ENCODE measurements at places on chromosomes 4 and X.

GRCh38 chr4:65971686-65972085, 301.4 kb upstream of the EPHA5 start:
- no peak for DNase-seq

DNA sequence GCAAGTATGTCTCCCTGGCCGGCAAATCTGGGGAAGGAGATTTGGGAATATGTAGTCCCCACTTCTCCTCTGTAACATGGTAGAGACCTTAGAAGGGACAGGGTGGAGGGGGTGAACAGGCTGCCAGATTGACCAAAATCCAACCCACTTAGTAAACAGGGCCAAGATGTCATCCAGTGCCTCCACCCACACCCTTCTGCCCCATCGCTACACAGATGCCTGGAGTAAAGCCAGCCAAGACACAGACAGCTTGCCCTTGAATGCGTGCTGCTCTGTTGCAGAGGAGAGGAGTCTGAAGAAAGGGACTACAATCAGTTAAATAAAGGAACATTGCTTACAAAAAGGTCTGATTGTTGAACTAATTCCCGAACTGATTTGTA, 160.1 kb upstream of the LDB2 start:
- peak; percentile 77 for DNase-seq

GRCh38 chr4:55005910-55006309, 119.5 kb downstream of the KDR start:
- no peak for DNase-seq

GRCh38 chr4:110808351-110808878, 185.5 kb upstream of the PITX2 start:
- DNase-seq = no peak

DNA sequence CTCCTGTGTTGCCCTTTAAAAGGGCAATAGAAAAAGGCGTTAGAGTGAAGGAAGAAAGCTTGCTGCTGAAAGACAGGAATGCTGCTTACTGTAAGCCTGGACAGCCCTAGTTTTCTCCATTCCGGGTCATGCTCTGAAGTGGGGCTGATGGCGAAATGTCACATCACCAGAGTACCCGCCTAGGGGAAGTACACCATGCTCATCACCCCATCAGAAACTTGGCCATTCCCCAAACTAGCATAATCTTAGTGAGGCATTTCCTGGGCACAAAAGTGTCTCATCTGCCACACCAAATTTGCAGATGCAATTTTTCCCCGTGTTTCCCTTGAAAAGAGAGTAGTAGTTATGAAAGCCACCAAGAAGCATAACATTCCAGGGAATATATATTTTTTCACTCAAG, 47.8 kb upstream of the CAMK2D start:
- no peak for DNase-seq

DNA sequence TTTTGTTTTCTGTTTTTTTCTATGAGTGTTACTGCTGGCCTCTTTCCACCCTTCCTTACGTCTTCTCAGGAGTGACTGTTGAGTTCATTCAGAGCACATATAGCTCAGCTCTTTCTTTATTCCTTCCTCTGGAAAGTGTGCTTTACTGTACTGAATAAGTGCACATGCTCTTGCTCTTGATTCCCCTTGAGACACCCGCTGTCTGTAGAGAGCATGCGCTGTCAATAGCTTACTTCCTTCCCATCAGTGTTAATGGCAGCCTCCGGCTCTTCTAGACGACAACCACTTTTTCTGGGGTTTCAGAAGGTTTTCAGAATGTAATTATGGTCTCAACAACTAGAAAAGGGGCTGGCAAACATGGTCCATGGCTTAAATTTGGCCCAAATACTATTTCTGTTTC, 504.9 kb downstream of the C4orf33 start:
- DNase-seq = no peak

- no peak for DNase-seq
Measured at GRCh38 chr4:10977534-10977933, 293.0 kb upstream of the CLNK start.

GRCh38 chrX:110042496-110042895, 39.6 kb downstream of the TMEM164 start:
- DNase-seq = no peak

DNA sequence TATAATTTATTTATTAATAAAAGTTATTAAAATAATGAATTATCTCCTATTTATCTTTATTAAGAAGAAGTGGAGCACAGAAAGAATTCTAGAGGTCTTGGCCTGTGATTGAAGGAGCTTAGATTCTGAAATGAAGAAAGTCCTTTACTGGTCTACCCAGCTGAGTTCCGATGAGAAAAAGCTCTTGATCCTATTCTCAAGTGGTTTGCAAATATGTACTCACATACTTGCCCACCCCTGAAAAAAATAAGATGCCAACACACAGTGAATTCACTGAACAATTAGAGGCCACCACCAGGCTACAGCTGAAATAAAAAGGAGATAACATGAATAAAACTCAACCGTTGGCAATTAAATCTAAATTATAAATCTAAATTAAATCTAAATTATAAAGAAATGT, 253.4 kb downstream of the MAPK10 start:
- DNase-seq = no peak

GRCh38 chr4:107915220-107915619, 16.1 kb upstream of the CYP2U1 start:
- no peak for DNase-seq

- DNase-seq = no peak
Measured at GRCh38 chr4:154593868-154594267, 3.3 kb upstream of the FGA start.

GRCh38 chr4:1368421-1369090, 21.5 kb downstream of the UVSSA start:
- DNase-seq = no peak

DNA sequence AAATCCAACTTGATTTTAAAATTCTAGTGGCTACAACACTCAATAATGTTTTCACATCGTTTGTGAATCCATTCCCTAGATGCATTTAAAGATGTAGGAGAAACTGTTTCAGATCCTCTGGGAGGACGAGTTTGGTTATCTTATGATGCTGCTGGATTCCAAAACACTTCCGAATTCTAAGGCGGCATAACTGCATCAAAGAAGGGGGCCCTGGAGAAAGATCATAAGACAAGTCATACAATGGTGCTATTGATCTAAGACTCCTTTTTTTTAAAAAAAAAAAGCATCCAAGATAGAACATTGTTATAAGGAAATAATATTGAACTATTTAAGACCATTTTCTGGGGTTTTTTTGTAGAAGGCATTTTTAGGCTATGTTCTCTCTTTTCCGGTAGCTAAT, 25.5 kb downstream of the ASB9 start:
- no peak for DNase-seq

GRCh38 chr4:81326581-81326980, 111.6 kb upstream of the PRKG2 start:
- DNase-seq = no peak

Measured in DMS 273 treated with DMSO at 0.1 percent for 48 hours (cell line).